ENCODE measurements at places on chromosomes 1 and 21.

- H3K4me3 ChIP-seq, result no peak overlapping the region
- H3K27me3 ChIP-seq, result no peaks in the 10 kb centered on the region
- no peak overlapping the region for H3K27ac ChIP-seq
- peaks cover 6% of the 10 kb centered on the region for H3K4me1 ChIP-seq
- DNase-seq, result no peak
Measured at GRCh38 chr1:89721351-89721750, 88.4 kb downstream of the LRRC8C start.

DNA sequence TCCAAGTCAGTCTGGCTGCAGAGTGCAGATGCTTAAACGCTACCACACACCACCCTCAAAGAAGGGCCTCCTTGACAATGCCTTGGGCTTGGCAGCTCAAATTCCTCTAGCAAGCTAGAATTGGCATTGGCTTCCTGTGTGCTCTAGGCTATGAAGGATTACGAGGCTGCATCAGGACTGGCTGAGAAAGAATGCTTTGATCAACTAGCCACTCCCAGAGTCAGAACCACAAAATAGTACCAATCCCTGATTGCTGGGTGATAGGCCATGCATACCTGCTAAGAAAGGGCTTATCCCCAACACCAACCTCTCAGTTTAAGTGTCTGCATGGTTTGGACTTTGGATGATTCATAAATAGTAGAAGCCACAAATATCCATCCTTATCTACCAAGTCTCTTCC is 504.9 kb downstream of the OMA1 start:
- no peak overlapping the region for H3K27ac ChIP-seq
- no peaks in the 10 kb centered on the region for H3K4me1 ChIP-seq
- no peaks in the 10 kb centered on the region for H3K36me3 ChIP-seq
- peak; percentile 17 for DNase-seq
- H3K27me3 ChIP-seq, result no peaks in the 10 kb centered on the region

DNA sequence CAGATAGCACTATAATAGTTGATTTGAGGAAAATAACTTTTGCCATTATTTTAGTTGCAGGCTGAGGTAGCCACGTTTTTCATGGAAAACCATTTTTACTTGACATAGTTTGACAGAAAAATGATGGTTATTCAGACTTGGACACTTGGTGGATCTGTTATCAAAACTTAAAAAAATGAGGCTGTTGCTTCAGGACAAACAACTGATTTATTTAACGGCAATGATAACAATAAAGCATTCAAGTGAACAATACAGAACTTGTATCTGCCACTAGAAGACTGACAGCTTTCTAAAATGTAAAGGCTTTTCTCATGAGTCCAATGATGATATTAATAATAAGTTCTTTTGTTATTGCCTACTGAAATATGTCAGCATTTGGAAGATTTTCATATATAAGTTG is 322.9 kb downstream of the BRINP3 start:
- H3K4me1 ChIP-seq, result no peaks in the 10 kb centered on the region
- no peaks in the 10 kb centered on the region for H3K36me3 ChIP-seq
- no peaks in the 10 kb centered on the region for H3K27me3 ChIP-seq
- H3K4me3 ChIP-seq, result no peak overlapping the region
- DNase-seq, result no peak

DNA sequence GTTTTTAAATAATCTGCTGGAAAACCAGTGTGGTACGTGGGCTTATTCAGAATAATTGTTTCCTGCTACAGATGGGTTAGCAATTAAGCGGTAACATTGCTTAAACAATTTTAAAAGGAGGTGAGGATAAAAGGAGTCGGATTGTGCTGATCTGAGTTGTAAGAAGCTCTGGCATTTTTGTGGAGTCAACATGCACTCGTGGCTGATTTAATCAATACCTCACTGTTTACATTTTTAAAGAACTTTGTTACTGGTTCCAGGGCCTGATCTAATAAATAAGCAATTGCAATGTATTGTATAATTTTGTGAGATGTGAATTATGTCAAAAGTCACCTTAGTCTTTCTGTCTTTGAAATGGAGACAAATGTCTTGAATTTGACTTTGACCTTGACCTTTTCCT is 474.0 kb downstream of the SETD4 start:
- H3K27ac ChIP-seq, result no peak overlapping the region
- no peaks in the 10 kb centered on the region for H3K27me3 ChIP-seq
- no peaks in the 10 kb centered on the region for H3K4me1 ChIP-seq
- H3K4me3 ChIP-seq, result no peak overlapping the region
- no peak for DNase-seq

DNA sequence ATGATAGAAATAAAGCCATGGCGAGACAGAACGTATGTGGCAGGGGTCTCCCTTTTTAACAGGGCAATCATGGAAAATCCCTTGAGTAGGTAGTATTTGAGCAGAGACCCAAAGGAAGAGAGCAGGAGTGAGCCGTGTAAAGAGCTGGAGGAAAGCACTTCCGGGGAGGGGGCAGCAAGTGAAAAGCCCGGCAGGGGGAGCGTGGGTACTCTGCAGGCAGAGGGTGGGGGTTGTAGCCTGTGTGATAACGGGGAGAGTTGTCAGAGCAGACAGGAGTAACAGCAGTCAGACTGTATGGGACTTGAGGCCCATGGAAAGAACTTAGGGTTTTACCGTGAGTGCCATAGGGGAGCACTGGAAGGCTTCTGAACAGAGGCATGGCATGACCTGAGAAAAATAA is 51.1 kb upstream of the LDLRAP1 start:
- DNase-seq, result no peak
- peaks cover 37% of the 10 kb centered on the region for H3K36me3 ChIP-seq
- no peak overlapping the region for H3K27ac ChIP-seq
- no peak overlapping the region for H3K4me3 ChIP-seq
- no peaks in the 10 kb centered on the region for H3K4me1 ChIP-seq
